ENCODE measurements at places on chromosomes 4 and X.

GRCh38 chrX:150621652-150622051, 53.2 kb downstream of the MTM1 start:
- DNase-seq, result no peak

GRCh38 chrX:46758163-46758955, 559 bp downstream of the SLC9A7 start:
- DNase-seq, result no peak

GRCh38 chr4:78426972-78427371, 124.6 kb upstream of the ANXA3 start:
- no peak for DNase-seq

DNA sequence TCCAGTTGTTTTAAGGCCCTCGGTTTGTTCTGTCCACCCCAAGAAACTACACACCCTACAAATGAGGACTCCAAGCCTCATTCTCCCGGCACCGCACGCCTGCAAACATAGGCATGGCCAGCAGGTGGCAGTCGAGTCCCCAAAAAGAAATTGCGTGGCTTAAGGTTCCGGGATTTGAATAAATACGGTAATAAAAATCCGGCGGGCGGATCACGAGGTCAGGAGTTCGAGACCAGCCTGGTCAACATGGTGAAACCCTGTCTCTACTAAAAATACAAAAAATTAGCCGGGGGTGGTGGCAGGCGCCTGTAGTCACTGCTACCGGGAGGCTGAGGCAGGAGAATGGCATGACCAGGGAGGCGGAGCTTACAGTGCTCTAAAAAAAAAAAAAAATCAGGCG, 21.8 kb upstream of the CSF2RA start:
- DNase-seq, result no peak

- DNase-seq, result no peak
Observed at GRCh38 chrX:126718440-126718839, 101.1 kb upstream of the PRR32 start.
